Smooth muscle cell of the pulmonary artery (primary cell): ENCODE measurements at places on chromosomes 12 and 14. TPM values are rescaled to one million over a fixed set of nuclear protein-coding genes. Genes with fewer than 3 reads are reported as not detected.

Gene RDH16
- total RNA-seq: 0.13 and 0.17 TPM in 2 replicates

Gene KRT6B
- total RNA-seq: 0.20 and 0.33 TPM in 2 replicates

Gene RNASE7
- total RNA-seq: not detected in 2 replicates

Gene TMEM132D
- total RNA-seq: not detected in 2 replicates

Gene MUCL1
- not detected in 2 replicates for total RNA-seq

Gene PPFIA2
- 2.6 and 4.6 TPM in 2 replicates for total RNA-seq

Gene PTGER2
- 3.8 and 8.2 TPM in 2 replicates for total RNA-seq

Gene PPP1R36
- 0.39 and 1.2 TPM in 2 replicates for total RNA-seq

Gene OAS3
- total RNA-seq: 5.1 and 5.5 TPM in 2 replicates
